ENCODE measurements at places on chromosomes 2 and 18.

DNA sequence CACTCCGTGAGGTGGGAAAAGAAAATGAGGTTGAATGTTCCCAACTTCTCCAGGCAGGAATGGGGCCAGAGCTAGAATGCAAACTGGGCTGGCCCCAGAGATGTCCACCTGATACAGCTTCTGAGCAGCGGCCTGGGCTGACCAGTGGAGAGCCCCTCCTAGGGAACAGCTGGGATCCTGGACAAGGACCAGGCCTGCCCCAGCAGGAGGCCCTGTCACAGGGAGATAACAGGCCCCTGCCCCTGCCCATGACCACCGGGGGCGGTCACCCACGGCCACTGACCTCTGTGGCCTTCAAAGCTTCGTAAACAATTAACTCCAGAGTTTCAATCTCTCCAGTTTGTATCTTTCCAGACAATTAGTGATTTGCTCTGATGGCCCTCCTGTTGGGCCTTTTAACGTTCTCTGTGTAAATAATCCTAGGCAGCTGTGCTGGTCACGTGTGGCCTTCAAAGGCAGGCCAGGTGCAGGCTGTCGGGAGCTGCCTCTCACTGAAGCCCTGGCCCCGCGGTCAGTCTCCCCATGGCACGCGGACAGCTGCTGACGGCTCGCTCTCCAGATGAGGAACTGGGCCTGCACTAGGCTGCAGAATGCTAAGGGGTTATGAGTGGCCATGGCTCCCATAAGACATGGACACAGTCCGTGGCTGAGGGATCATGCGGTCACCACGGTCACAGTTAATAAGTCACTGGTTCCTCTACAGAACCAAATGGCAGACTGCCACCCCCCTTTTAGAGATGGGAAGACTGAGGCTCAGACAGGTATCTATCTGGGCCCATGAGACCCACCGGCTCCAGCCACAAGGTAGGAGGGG is 9.2 kb downstream of the HS6ST1 start:
- no peak for DNase-seq

DNA sequence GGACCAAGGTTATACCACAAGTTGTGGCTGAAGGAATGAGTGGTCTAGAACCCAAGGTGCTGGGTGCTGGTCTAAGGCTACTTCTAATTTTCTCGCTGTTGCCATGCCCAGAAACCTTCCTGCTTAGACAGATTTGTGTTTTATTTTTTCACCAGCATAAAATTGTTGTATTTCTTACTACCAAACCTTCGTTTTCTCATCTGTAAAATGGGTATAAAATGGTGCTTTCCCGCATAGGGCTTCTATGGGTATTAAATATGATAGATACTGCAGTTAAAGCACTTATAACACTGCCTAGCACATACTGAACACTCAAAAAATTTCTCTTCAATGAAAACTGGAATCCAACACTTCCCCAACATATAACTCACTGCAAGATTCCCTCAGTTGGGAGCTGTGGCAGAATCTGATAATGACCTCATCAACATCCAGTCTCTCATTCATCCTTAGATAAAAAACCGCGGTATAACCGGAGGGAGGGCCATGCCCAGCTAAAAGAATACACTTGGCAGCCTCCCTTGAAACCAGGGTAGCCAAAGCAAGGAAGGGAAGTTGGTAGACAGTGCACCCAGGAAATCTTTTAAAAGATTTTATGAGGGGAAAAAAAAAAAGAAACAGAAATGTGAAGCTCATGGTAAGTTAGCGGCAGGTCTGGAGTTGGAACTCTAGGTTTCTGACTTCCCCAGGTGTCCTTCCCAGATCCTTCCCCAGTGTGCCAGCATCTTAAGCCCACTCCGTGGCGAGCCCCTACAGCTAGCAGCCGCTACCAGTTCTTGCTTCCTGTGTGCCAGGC is 1.2 kb downstream of the NEMP2 start:
- no peak for DNase-seq

DNA sequence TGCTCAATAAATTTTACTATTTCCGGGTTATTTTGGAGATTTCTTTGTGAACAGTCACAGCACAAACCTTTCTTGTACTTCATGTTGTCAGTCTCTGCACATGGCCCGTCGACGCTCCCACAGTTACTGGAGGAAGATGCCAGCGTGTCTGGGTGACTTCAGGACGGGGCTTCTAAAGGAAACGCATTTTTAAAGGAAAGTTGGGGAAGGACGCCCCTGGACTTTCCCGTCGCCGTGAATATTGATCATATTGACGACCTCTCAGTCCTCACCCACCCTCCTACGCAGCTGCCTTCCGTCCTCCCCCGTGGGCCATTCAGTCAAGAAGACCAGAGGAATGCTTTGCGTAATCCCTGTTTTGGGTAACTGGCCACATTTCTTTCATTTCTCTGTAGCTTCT is 71.1 kb upstream of the SNTG2 start:
- no peak for DNase-seq

DNA sequence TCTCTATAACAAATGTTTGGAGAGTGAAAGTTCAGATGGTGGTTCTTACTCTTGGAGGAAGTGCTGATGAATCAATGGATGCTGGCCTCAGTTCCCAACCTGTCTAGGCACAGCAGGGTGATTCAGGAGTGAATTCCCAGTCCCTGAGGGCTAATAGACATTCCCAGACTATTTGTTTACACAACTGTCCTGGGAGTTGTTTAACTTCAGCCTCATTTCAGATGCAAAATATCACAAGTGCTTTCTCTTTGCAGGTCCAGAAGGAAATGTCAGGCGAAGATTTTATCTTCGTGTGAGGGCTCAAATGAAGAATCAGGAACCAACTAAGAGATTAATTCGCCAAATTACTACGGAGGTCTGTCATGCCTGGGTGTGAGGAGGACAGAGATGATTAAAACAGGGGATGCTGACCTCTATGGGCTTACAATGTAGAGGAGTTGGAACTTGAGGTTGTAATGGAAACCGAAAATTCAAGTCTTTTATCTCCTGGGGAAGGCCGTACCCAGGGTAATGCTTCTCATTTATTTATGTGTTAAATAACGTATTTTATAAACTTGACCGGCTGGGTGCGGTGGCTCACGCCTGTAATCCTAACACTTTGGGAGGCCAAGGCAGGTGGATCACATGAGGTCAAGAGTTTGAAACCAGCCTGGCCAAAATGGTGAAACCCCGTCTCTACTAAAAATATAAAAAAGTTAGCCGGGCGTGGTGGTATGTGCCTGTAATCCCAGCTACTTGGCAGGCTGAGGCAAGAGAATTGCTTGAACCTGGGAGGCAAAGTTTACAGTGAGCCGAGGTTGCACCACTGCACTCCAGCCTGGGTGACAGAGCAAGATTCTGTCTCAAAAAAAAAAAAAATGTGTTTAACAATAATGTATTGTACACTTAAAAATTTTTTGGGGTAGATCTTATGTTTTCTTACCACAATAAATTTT is 38.7 kb upstream of the SLC1A4 start:
- no peak for DNase-seq

DNA sequence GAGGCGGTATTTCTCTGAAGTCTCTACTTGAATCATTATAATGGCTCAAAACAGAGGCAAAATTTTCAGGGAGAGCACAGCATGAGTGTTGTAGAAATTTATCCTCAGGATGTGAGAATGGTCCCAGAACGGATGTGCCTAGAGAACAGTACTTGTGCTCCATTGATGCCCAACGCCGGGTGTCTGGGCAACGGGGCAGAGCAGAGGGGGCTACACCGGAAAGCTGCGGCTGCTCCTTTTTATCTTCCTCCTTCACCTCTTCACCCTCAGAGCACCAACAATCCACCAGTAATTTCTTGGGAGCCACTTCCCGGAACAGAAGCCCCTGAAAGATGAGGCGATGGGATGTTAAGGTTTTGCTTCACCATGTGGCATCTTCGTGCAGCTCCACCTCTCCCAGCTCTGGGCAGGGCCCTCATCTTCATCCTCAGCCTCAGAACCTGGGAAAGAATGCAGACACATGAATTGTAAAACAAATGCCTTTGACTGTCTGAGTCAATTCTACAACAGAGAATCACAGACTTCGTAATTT is 71.5 kb downstream of the PTGR3 start:
- DNase-seq, result peak; percentile 42

GRCh38 chr2:239436076-239436475 is 35.3 kb upstream of the HDAC4 start:
- no peak for DNase-seq

- DNase-seq, result no peak
These were observed 522.7 kb downstream of the THSD7B start for GRCh38 chr2:137287913-137288639.

- no peak for DNase-seq
These were observed 35.4 kb downstream of the COX7A2L start for GRCh38 chr2:42325609-42326008.

GRCh38 chr2:108084311-108084710 is 98.0 kb downstream of the SLC5A7 start:
- no peak for DNase-seq

- no peak for DNase-seq
These were observed 270.6 kb downstream of the BCL11A start for GRCh38 chr2:60282886-60283285.

- DNase-seq, result no peak
These were observed 10.7 kb upstream of the TAF1B start for GRCh38 chr2:9832586-9832985.

DNA sequence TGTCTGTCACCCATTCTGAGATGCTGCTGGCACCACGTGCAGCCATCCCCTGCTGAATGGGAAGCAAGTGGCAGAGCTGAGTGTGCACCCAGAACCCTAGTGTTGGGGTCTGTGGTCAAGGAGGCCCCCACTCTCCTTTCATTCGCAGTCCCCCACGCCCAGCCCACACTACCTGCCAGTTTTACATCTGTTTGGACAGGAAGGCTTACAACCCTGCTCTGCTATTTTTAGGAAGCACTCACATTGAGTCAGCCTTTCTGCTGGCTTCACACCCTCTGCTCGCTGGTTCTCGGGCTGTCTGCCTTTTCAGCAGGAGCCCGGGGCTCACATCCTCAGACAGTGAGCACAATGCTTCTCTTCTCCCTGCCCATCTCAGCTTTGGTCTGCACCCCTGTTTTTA is 10.7 kb upstream of the ADCY3 start:
- peak; percentile 52 for DNase-seq

DNA sequence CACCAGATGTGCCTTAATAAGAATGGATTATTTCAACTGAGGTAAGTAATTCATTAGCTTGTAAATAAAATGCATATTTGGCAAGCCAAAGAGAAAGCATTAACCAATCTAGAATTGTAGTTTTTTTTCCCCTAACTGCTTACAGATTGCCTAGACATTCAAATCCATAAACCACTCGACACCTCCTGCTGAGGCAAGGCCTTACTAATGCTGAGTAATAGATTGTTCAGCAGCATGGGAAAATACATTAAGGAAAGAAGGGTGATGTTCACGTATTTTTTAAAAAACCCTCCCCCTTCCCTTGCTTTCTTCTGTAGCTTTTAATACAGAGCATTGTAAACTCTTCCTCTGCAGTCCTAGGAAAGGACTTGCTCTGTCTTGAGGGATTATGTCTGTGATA is 17.0 kb upstream of the LINC00305 start:
- no peak for DNase-seq

- DNase-seq, result no peak
These were observed 6.1 kb upstream of the FAM171B start for GRCh38 chr2:186687807-186688211.

DNA sequence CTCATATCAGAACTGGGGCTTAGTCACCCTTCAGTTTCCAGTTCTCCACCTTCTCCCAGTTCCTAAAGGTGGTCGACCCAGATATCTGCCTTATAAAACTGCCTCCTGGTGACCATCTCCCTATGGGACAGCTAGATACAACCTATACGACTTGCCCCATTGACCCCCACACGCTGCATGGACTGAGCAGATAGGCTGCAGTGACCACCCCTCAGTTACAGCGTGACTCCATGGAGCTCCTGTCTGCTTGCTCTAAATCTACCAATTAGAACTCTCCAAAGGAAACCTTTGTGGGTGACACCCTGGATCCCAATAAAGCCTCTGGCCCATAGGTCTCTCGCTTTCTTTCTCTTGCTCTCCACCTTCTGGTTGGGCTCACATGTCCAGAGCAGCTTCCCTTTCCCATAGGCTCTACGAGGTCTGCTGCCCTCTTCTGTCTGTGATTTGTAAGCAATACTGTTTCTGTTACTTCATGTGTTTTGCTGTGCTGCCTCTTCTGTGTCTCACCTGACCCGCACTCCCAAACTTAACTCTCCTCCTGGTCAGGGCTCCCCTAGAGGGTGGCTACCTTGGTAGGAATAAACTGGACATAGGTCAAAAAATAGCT is 971.3 kb upstream of the FAM98A start:
- no peak for DNase-seq

DNA sequence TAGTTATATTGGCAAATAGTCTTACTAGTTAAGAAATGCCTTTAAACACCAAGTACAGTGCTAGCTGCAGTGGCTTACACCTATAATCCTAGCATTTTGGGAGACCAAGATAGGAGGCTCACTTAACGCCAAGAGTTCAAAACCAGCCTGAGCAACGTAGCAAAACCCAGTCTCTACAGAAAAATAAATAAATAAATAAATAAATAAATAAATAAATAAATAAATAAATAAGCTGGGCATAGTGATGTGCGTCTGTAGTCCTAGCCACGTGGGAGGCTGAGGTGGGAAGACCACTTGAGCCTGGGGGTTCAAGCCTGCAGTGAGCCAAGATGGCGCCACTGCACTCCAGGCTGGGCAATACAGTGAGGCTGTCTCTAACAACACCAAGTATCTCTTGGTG is 158.6 kb upstream of the ALPP start:
- no peak for DNase-seq

DNA sequence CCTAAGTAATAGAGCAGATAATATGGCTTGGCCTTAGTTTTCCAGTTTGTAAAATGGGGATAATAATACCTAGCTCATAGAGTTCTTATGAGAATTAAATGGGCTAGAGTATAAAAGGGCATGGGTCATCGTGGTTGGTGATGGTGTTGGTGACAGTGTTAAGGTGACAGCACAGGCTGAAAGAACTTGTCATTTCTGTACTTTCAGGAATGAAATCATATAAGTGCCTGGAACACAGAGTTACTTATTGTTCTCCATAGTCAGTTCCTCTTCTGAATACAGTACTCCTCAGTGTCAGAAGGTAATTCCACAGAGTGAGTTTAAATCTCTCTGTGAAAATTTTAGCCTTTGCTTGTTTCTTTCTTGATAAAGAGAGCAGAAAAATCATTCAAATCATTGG is 42.4 kb downstream of the KIF5C start:
- DNase-seq, result no peak

GRCh38 chr2:101608408-101609310 is 88.8 kb upstream of the MAP4K4 start:
- DNase-seq, result no peak

DNA sequence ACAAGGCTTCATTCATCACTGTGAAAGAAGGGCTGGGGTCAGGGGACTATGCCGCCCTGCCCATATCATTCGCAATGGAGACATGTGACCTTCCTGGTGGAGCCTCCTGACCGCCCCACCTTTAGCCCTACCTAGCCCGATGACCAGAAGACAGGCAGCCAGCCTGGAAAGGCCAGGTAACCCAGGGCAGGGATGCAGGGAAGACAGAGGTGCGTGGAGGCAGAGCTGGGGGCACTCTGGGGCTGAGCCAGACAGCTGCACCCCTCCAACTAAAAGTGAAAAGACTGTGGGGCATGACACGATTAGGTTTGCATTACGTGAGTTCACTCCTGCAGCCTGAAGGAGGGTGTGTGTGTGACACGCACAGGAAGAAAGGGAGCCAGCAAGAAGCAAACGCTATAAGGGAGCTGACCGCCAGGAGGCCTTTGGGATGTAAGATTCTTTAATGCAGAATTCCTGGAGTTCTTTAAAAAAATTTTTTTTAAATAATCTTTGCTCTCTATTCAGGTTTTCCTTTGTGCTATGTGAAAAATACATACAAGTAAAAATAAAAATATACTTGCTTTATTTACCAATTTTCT is 3.7 kb upstream of the HES6 start:
- DNase-seq, result no peak

Data from right atrium auricular region (tissue), 2 donors.